ENCODE measurements at places on chromosomes 1 and 21.
A peak's percentile ranks its signal among the peaks of the same experiment; 100 is the strongest.

DNA sequence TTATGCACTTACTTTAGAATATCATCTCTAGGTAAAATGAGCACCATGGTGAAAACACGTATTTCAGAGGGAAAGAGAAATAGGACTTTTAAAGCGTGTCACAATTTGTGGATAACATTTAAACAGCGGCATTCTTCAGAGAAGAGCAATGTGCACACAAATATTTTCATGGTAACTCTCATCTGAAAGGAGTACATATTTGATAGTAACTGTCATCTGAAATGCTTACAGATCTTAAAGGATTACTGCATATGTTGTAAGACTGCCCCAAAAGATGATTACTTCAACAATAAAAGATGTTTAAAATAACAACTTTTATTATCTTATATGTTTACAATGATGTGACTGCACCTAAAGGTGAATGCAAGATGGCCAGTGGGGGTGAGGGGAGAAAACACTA lies 408.8 kb downstream of the PLA2G4A start:
- no peak for DNase-seq

GRCh38 chr1:47934243-47934805 lies 62.9 kb downstream of the TRABD2B start:
- DNase-seq = no peak

DNA sequence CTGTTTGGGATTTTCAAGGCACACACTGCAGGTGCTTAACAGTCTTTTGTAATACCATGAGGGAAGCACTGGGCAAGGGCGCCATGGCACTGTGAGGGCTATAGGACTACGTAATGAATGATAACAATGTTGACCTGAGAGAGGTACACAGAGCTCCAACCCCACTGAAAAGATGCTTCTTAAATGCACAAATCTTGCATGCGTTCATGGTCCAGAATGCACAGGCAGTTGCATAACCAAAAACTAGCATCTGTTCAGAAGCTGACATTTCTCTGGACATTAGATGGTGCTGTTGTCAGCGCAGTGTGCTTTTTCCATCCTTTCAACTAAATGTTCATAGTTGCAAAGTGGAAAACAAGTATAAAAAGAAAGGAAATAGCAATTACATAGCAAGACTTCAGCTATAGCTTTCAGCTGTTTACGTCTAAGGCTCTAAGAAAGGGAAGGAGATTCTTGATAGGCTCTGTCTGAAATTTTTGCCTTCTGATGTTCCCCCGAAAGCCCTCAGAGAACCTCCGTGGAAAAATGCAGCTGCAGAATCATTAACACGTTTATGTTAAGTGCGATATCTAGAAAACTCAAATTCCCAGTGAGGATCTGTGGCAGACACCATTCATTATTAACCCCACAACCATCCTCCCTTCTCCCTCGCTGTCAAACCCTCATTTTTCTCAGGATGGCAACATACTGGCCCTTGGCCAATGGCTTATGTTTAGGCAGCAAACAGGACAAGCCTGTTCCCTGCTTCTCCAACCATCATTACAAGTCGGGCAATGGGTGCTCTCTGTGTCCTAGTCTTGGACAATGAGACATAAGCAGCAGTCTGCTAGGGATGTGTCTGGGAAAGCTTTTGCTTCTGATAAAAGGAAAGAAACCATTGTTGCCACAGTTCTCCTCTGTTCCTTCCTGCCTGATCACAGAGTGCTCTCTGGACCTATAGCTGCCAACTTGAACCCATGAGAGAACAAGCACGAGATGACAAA lies 8.2 kb upstream of the TARBP1 start:
- DNase-seq = no peak

GRCh38 chr1:200265881-200266280 lies 144.0 kb downstream of the ZNF281 start:
- no peak for DNase-seq

- no peak for DNase-seq
Measured at GRCh38 chr1:31426249-31426922, 13.4 kb downstream of the SERINC2 start.

DNA sequence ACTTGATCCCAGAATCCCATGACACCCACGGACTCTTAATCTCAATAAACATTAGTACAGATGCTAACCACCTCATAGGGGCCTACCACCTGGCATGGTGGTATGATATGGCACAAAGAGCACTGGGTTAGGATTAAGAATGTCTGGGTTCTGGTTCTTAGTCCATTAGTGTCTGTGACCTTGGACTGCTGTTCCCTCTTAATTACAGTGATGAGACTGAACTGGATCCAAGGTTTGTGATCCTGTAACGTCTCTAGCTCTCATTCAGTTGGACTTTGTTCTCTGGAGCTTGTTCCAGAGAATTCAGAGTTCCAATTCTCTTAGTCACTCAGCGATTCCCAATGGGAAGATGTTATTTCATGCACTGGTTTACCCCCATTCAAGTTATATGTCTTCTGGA lies 23.6 kb upstream of the PIGC start:
- no peak for DNase-seq

GRCh38 chr1:167330601-167331293 lies 110.1 kb downstream of the POU2F1 start:
- DNase-seq = no peak

DNA sequence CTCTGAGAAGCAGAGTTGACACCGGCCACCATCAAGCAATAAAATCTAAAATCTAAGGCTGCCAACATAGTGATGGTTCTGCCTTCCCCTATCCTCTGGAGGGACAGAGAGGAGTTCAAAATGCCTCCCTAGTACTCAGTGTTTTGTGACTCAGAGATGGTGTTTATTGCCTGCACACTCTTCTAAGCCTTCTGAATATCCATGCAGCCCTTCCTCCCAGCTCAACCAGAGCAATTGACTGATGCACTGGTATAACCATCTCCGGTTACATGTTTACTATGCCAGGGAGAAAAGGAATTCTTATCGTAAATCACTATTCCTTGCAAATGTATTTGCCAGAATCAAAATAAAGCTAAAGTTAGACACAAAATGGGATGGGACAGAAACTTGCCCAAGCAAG lies 132.9 kb upstream of the RAB4A start:
- DNase-seq = no peak

- no peak for DNase-seq
Measured at GRCh38 chr1:41679531-41679930, 195.0 kb upstream of the EDN2 start.

- no peak for DNase-seq
Measured at GRCh38 chr1:115722221-115722620, 46.3 kb downstream of the CASQ2 start.

- no peak for DNase-seq
Measured at GRCh38 chr21:24115141-24115540, 1492.1 kb downstream of the MRPL39 start.

DNA sequence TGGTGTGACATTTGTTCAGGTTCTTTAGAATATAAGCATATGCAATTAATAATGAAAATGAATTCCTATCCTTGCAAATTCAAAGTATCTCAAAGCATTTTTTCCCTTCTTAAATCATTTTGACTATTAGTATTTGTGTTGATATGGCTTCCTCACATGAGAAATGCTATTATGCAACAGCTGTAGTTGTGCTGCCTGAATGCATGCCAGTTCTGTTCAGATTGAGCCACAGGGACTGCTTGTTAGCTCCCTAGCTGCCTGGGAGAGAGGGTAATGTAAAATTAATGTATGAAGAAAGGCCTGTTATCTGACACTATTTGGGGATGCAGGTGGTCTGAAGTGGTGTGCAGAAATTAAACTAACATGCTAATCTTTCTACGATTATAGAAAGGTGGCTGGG lies 45.5 kb downstream of the CACHD1 start:
- no peak for DNase-seq

DNA sequence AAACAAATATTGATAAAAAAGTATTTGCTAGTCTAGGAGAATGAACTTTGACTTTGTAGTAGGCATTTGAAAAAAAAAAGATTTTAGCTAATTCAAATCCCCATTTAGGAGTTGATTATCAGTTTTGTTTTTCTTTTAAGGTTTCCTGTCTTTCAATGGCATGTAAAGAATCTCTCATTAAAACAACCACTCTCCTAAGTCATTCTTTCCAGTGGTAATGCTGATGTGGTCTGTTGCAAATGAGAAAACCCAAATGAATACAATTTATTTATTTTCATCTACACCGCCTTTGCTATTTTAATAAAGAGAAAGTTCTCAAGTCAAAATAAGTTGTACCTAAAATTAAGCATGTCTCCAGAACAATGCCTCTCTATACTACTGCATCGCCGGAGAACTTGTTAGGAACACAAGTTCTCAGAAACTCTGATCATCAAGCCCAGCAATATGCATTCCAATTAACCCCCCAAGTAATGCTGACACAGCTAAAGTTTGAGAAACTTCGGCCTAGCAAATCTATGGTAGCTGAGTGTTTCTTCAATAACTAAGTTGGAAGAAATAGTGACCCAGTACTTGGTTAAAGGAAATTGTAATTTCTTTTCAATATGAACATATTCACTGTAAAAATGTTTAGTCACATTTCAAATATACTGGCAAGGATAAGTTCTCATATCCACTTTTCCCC lies 255.1 kb downstream of the PTPRC start:
- no peak for DNase-seq

- DNase-seq = no peak
Measured at GRCh38 chr21:38377165-38378088, 120.6 kb downstream of the KCNJ15 start.

- no peak for DNase-seq
Measured at GRCh38 chr1:22163564-22163963, 20.7 kb upstream of the WNT4 start.

GRCh38 chr1:197303463-197303862 lies 35.4 kb downstream of the CRB1 start:
- DNase-seq = no peak

- DNase-seq = no peak
Measured at GRCh38 chr1:8194481-8195227, 123.3 kb upstream of the SLC45A1 start.

DNA sequence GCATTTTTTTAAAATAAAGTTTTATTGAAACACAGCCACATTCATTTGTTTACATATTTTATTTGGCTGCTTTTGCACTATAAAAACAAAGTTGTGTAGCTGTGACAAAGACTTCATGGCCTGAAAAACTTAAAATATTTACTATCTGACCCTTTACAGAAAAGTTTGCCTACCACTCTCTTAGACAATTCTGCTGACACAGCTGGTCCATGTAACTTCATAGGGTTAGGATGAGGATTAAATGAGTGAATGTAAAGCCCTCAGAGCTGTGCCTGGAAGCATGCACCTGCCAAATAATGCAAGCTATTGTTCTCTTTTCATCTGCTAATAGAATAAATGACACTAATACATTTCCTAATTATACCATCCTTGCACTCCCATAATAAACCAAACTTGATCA lies 67.7 kb downstream of the FCRL5 start:
- no peak for DNase-seq

- no peak for DNase-seq
Measured at GRCh38 chr1:13725714-13726175, 25.8 kb downstream of the PRDM2 start.

GRCh38 chr1:245686006-245686405 lies 531.2 kb downstream of the KIF26B start:
- no peak for DNase-seq

DNA sequence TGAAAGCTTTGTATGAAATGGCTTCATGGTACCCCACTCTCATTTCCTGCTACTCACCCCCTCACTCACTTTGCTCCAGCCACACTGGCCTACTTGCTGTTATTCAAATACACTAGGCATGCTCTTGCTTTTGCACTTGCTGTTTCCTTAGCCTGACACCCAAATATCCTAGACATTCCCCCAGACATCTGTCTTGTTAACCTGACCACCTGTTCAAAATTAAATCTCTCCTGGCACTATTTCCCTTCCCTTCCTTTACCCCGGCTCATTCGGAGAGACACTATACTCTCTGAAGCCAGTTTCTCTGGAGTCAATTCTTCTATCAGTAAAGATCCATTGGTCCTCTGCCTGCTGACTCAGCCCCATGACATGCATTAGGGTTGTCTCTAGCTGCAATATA lies 306.0 kb upstream of the SGIP1 start:
- DNase-seq = no peak

DNA sequence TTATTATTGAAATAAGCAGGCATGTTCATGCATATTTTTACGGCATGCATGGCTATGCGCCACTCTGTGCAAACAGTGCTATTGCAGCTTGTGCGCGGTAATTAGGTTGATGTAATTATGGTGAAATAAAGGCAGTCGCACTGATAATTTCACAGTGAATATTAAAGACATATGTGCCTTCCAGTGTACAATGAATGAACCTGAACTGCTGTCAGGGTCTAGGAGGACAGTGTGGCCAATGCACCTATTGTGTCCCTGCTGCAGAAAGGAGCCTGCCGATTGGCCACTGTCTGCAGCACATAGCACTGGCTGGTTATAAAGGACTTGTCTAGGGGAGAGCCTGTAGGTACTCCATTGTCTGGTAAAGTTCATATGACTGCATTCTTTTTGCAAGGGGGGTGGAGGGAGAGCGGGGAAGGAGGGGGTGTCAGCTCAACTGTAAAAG lies 340.4 kb downstream of the USP25 start:
- DNase-seq = no peak

GRCh38 chr1:228508840-228509415 lies 21.7 kb downstream of the RNF187 start:
- no peak for DNase-seq

DNA sequence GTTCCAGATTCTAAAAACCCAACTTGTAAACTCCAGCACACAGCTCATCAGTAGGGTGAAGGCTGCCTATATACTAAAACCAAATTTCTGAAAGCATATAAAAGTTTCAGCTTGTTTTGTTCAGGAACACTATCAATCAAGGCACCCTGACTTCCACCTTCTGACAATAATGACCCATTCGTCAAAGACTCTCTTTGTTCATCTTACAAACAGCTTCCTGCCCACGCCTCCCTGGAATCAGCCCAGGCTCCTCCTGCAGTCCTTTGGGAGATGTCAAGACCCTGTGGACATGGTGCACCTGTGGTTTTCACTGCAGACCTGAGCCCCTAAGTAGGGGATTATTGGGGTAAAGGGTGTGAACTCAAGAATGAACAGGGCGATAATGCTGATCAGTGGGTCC lies 178.9 kb upstream of the CAMK1G start:
- DNase-seq = no peak

DNA sequence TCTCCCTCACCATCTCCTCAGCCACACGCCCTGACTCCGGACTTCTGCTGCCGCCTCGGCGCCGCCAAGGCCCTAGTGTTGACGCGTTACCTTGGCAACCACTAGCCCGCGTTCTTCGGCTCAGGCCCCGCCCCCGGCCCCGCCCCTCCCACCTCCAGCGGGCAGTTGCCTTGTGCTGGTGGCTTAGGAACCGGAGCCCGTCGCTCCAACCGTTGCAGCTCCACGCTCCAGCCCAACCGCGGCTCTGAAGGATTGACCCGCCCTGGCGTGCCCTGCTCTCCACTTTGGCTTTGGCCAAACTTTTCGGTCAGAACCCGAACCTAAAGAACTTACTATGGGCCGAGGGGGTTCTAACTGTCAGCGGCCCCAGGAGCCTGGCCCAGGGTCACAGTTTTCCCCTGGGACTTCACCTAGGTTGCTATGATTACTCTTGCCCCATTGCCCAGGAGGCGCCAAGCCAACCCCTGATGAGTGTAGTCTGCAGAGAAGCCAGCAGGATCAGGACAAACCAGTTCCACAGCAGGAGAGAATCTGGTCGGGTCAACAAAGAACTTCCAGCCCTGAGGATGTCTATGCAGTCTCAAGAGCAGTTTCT lies at the start of gene CFAP45:
Gene CFAP45, minus strand, starts transcription at position 80 of the 595 bp plus-strand sequence. Its CDS starts 67 bp downstream, at position 13.
- no peak for DNase-seq

GRCh38 chr1:3772027-3772714 lies 378 bp upstream of the SMIM1 start:
- DNase-seq = peak; percentile 93

GRCh38 chr1:19255288-19255687 lies 3.7 kb downstream of the MRTO4 start:
- no peak for DNase-seq

- DNase-seq = no peak
Measured at GRCh38 chr1:159867664-159868026, 5.2 kb upstream of the VSIG8 start.

GRCh38 chr1:15738416-15739113 lies 2.5 kb downstream of the SLC25A34 start:
- no peak for DNase-seq

All from HuH-7.5 (cell line).